ENCODE measurements at places on chromosomes 16 and 17.

- DNase-seq = no peak
Measured at GRCh38 chr16:6861815-6862477, 470.7 kb upstream of the RBFOX1 start.

DNA sequence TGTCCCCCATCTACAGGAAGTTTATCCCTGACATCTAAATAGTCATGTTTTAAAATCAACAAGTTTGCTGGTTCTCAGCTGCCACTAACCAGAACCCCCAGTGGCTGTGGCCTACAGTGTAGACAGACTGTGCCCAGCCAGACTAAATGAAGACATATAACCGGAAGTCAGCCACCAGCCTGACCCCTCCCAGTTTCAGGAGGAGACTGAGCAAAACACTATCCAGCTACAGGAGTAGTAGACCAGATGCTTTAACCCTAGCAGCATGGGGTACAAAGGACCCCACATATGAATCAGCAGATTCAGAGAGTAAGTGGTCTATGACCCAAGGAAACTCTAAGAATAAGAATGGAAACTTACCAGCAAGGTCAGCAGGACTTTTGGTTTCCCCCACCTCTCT, 83.4 kb downstream of the HIC1 start:
- DNase-seq = no peak

DNA sequence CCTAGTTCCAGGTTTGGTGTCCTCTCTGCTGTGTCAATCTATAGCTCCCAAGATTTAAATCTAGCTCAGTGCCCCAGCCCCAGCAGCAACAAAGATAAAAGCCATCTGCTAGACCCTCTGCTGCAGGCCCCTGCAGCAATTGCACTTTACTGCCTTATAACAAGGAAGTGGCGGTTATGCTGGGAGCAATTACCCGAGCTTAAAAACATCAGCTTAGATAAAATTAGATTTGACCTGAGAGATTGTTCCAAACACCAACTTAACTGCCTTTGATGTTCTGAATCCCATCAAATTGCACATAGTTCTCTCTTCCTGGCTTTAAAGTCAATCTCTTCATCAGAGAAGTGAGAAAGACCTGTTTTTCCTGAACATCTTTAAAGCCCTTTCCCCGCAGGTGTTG, 62.4 kb upstream of the SHISA6 start:
- no peak for DNase-seq

DNA sequence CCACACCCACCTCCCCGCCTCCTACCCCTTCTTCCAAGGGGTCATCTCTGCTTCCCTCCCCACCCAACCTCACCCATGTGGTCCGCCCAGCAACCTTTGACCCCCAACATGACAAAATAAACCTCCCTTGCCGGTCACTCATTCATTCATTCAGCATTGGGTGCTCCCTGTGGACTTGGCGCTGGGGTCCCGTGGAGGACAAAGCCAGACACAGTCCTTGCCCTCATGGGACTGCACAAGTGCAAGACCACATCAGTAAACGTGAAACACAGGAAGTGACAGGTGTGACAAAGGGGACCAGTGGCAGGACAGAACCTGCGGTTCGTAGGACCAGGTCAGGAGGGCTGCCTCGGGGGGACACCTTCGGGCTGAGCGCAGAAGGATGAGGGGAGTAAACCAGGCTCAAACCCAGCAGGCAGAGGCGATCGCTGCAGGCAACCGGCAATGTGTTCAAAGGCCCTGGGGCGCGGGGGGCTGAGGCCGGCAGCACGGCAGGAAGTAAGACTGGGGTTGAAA, 185.4 kb downstream of the SEC14L1 start:
- no peak for DNase-seq

DNA sequence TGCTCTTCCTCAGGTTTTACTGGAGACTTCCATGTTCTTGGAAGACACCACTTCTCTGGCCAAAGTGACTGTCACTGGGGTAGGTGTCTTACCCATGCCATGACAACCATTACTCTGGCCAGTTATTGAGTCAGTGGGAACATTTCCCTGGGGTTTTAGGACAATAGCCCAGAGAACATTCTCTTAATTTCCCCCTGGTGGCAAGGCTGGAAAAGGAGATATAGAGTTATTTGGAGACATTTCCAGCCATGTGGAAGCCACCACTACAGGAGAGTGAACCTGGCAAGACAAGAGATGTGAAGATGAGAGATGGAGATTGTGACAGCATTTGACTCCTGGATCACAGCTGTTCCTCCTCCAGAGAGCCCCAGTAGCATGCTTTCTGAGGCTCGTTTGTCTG, 106.2 kb downstream of the CDK5R1 start:
- no peak for DNase-seq

DNA sequence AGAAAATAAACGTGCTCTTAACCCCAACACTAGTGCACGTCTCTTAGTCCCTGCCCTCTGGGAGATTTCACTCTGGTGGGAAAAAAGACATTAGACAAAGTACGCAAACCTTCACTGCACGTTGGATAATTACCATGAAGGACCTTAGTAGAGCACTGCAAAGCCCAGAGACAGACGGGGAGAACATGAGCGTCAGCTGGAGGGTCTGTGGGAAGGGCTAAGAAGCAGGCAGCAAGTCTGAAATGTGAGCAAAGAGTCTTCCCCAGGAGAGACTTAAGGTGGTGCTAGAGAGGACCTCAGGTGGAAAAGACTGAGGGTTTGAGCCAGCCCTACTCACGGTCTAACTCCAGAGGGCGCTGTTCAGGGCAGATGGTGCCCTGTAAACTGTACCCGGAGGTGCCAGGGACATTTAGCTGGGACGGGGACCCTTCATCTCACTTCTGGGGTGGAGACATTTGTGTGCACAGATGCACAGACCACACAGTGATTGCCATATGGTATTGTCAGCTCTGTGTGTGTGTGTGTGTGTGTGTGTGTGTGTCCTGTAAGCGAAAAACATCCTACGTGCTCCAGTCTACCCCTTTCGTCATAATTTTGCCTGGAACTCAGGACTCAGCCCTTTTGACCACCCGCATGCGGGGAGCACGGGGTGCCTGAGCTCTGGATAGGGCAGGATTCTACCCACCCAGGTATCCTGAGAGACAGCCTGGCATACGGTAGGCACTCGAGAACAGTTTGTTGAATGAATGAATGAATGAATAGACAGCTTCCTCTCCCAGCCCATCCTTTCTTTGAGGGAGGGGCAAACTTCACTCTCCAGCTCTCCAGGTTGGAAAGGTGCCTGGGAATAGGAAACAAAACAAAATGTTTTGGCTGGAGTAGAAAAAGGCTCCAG, 10.1 kb upstream of the STAC2 start:
- no peak for DNase-seq

DNA sequence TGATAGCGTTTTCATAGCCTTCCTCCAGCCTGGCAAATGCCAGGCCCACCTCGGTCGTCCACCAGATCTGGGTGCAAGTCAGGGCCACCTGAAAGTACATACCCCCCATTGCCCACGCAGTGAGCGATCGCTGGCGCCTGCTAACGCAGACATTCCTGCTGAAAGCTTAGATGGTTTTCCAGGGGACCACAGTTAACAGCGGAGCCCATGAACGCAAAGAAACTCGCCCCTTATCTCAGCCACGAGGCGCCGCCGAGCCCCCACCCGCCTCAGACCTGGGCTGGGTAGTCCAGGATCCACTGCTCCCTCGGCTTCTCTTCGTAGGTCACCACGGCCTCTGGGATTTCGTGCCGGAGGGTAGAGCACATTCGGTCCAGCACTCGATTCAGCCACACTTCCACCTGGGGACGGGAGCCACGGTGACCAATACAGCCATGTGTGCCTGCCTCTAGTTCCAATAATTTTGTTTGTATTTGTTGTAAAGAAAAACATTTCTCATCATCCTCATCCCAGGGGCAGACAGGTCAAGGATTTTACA, 74.5 kb downstream of the DNAH17 start:
- DNase-seq = no peak

All from foreskin melanocyte (primary cell).